ENCODE measurements at places on chromosomes 1 and 21.

DNA sequence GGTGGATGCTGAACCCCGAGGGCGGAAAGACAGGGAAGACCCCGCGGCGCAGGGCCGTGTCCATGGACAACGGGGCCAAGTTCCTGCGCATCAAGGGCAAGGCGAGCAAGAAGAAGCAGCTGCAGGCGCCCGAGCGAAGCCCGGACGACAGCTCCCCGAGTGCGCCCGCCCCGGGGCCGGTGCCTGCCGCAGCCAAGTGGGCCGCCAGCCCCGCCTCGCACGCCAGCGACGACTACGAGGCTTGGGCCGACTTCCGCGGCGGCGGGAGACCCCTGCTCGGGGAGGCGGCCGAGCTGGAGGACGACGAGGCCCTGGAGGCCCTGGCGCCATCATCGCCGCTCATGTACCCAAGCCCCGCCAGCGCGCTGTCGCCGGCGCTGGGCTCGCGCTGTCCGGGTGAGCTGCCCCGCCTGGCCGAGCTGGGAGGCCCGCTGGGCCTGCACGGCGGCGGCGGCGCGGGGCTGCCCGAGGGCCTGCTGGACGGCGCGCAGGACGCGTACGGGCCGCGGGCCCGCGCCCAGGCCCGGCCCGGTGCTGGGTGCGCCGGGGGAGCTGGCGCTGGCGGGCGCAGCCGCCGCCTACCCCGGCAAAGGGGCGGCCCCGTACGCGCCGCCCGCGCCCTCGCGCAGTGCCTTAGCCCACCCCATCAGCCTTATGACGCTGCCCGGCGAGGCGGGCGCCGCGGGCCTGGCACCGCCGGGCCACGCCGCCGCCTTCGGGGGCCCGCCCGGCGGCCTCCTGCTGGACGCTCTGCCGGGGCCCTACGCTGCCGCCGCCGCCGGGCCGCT, 20.7 kb downstream of the FOXO6 start:
- DNase-seq, result peak; percentile 67

GRCh38 chr1:30526652-30527345, 196.6 kb downstream of the MATN1 start:
- no peak for DNase-seq

- no peak for DNase-seq
Observed at GRCh38 chr1:215887627-215888026, 320.5 kb downstream of the KCTD3 start.

GRCh38 chr21:39094847-39095579, 88.2 kb downstream of the PSMG1 start:
- no peak for DNase-seq

DNA sequence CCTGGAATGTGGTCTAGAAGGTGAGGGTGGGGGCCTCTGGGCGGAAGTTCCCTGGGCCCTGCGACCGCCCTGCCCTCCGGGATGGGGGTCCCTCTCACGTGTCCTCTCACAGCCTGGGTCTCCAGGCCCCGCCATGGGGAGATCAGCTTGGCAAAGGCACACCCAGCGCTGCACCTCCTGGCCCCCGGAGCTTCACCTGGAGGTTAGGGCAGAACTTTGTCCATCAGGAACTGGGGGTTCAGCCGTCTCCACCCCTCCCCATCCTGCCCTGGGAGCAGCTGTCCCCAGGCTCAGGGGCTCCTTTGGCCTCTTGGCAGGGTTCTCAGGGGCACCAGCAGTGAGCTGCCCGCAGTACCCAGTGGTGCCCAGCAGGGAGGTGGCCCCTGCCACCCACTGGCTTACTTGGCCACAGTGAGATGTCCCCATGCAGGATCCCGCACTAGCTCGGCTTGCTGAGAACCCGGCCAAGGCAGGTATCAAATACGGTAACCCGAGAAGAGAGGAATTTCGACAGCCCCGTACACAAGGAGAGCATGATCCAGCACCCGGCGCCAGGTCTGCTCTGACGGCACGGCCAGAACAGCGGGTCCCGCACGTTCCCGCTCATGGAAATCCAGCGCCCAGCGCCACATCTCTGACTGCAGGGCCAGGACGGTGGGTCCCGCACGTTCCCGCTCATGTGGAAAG, 36.7 kb downstream of the RRP1 start:
- DNase-seq, result peak; percentile 66

DNA sequence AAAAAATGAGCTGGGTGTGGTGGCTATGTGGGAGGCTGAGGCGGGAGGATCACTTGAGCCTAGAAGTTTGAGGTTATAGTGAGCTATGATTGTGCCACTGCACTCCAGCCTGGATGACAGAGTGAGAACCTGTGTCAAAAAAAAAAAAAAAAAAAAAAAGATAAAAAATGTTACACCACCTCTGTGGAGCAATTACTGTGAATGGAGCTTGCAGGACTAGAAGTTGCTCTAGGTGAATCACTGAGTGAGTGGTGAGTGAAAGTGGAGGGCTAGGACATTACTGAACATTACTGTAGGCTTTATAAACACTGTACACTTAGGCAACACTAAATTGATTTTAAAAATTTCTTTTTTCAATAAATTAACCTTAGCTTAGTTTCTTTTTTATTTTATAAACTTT, 21.9 kb downstream of the TLCD4 start:
- DNase-seq, result no peak

DNA sequence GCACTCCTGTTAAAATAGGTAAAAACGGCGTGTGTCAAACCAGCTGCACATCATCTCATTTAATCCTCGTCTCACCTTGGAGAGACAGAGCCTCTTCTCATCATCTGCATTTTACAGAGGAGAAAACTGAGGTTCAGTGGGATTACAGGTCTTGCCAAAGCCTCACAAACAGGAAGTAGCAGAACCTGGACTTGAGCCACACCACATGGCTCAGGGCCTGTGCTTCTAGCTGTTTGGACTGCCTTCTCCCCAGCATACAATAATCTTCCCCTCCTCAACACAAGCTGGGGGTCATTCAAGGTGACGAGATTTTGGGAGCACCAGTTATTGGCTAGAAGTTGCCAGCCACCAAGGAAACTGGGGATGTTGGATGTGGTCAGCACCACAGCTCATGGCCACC, 167.9 kb upstream of the ZC3H12A start:
- DNase-seq, result no peak

DNA sequence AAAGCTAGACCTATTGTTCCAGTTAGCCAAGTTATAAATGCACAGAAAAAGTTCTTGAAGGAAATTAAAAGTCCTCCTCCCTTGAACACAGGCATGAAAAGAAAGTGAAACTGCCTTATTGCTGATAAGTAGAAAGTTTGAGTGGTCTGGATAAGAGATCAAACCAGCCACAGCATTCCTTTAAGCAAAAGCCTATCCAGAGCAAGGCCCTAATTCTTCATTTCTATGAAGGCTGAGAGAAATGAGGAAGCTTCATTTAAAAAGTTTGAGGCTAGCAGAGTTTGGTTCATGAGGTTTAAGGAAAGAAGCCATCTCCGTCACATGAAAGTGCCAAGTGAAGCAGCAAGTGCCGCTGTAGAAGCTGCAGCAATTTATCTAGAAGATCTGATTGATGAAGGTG, 2.7 kb upstream of the SSX2IP start:
- no peak for DNase-seq

DNA sequence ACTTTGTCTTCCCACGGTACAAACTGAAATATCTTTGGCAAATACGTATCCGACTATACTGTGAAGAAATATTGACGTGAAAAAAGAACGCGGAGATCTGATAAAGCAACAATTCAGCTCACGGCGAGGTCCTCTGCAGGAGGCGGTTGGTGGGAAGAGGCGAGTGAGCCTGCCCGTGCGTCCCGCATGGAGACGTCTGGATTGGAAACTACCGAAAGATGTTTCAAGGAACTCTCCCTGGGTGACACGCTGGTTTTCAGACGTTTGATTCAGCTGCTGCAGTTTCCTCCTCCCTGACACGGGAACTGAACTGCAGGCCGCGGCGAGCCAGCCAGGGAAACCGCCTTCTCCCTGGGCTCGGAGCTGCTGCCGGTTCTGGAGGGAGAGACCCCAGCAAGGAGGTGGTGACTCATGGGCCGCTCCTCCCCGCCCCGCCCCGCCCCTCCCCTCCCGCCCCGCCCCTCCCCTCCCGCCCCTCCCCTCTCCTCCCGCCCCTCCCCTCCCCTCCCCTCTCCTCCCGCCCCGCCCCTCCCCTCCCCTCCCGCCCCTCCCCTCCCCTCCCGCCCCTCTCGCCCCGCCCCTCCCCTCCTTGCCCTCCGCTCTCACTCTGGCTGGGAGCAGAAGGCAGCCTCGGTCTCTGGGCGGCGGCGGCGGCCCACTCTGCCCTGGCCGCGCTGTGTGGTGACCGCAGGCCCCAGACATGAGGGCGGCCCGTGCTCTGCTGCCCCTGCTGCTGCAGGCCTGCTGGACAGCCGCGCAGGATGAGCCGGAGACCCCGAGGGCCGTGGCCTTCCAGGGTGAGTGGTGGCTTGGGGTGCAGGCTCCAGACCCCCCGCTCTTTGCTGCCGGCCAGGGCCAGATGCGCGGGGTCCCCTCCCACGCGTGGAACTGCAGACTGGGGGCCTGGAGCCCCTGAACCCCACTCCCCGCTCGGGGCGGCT, at the start of gene COL6A1:
COL6A1 (plus strand) TSS at position 620 of the 941 bp plus-strand sequence; CDS start at position 701, 81 bp downstream.
- DNase-seq, result peak; percentile 92

DNA sequence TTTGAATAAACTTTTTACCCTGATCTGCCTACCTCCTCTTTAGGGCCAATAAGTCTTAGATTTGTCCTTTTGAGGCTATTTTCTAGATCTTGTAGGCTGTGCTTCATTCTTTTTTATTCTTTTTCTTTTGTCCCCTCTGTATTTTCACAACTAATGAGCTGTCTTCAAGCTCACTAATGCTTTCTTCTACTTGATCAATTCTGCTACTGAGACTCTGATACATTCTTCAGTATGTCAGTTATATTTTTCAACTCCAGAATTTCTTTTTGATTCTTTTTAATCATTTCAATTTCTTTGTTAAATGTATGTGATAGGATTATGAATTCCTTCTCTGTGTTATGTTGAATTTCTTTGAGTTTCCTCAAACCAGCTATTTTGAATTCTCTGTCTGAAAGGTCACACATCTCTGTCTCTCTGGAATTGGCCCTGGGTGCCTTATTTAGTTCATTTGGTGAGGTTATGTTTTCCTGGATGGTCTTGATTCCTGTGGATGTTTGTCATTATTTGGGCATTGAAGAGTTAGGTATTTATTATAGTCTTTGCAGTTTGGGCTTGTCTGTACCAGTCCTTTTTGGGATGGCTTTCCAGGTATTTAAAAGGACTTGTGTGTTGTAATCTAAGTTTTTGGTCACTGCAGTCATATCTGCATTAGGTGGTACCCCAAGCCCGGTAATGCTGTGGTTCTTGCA, 11.2 kb upstream of the ATG4C start:
- no peak for DNase-seq

DNA sequence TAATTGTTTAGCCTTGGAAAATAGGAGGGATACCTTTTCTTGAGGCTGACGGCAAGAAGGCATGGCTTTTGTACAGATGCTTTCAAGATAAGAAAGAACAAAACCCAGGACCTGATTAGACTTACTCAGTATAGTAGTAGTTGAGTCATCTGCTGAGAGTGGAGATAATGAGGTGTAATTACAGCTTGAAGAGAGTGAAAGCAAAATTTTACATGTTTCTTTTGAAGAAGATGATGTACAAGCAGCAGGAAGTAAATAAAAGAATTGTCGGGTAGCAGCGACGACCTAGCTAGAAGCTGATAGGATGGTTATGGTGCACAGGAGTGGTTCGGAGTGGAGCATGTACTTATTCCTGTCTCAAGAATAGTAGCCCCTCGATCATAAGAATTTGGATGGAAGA, 6.6 kb downstream of the ANGPTL1 start:
- DNase-seq, result no peak

DNA sequence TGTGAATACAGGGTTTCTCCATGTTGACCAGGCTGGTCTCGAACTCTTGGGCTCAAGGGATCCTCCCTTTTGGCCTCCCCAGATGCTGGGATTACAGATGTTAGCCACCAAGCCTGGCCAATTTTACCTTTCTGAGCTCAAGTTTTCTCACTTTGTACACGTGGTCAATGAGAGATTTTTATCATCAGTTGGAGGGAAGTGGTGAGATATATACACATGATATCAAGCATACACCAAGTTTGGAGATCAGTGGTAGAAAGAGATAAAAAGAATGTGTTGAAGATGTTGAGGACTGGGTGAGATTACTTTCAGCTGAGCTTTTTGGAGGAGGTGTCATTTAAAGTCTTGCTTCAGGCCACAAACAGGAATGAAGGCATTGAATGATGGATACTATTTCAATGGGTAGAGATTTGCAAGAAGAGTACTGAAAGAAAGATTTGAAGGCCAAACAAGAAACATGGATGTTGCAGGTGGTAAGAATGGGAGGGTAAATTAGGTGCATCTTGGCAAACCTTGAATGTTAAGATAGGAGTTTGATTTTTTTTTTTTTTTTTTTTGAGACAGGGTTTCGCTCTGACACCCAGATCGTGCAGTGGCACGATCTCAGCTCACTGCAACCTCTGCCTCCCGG, 3.0 kb upstream of the SESN2 start:
- no peak for DNase-seq

- DNase-seq, result no peak
Observed at GRCh38 chr1:228669242-228669585, 66.1 kb upstream of the RHOU start.

GRCh38 chr1:205582471-205583291, 49.1 kb downstream of the ELK4 start:
- no peak for DNase-seq

GRCh38 chr21:39776589-39776988, 31.6 kb downstream of the IGSF5 start:
- DNase-seq, result no peak

DNA sequence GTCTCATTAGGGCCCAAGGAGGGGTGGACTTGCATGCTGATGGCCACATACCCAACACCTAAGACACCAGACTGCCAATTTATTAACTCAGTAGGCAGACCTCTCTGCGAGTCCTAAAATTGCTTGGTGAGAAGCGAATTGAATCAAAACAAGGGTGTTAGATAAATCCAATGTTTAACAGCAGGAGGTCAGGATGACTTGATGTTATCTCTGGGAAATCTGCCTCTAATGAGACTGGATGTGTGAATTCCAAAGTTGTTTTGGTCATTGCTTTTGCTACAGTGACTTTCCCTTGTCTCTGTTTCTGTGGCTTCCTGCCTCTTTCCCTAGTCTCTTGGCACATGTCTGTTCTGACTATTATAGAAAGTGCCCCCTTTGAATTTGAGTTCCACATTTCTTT, 20.8 kb downstream of the MTR start:
- no peak for DNase-seq
